ENCODE measurements at places on chromosomes 3 and 15.

DNA sequence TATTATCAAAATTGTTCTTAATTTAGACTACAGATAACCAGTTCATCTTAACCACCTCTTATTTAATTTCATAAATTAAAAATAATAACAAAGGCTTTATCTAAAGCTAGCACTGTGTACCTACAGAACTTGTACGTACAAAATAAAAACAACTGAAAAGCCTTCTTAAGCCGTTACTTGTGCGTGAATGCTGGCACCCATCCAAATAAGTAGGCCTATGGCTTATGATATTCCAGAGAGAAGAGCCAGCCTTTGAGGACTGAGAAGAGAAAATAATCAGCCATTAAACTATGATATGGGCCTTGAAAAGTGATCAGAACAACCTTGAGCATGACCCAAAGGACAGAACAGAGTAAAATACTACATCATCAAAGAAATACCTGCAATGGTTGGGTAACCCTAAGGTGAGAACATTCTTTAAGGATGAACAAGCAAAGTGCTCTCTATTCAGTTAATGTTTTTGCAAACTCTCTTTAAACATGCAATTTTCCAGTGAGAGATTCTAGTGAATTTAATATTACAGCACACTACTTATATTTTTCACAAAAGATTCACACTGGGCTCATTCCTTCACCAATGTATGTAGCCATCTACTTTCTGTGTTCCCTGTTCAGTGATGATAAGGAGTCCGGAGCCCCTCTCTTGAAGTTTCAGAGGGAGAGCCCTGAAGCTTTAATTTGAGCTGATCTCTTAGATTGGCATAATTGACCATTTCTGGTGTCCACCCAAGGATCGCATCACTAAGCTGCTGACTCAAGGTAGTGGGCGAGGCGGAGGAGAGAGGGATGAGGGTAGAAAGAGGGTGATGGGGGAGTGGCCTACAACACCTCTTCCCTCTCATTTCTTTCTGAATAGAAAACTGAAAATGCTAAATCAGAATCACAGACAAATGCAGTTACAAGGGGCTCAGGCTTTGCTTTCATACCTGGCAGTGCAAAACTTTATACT, 7.7 kb upstream of the ACTC1 start:
- DNase-seq: no peak

DNA sequence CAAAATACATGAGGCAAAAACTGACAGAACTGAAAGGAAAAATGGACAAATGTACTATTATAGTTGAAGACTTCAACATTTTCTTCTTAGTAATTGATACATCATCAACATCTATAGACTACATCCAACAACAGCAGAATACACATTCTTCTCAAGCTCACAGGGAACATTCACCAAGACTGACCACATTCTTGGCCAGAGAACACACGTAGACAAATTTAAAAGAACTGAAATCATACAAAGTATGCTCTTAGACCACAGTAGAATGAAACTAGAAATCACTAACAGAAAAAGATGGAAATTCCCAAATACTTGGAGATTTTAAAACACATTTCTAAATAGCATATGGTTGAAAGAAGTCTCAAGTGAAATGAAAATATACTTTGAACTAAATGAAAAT, 55.1 kb upstream of the NSMCE3 start:
- no peak for DNase-seq

DNA sequence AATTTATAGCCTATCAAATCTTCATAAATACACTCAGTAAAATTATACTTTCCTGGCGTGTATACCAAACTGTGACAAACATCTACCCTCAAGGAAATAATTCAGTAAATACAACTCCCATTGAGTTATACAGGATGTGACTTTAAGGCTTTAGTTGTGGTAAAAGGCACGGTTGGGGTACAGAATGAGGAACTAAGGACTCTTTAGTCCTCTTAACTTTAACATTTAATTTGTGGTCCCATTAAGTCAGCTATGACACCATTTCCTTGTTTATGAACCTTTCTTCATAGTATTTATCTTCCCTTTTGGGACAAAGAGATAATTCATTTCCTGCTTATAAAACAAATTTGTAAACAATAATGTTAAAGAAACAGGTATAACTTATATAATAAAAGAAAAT, 30.2 kb downstream of the IFT80 start:
- no peak for DNase-seq

- DNase-seq: peak; percentile 20
Measured at GRCh38 chr3:104564045-104564643, 802.6 kb upstream of the ALCAM start.

GRCh38 chr3:156716105-156716862, 41.9 kb downstream of the TIPARP start:
- no peak for DNase-seq

- no peak for DNase-seq
Measured at GRCh38 chr3:197567904-197568681, 12.3 kb upstream of the BDH1 start.

DNA sequence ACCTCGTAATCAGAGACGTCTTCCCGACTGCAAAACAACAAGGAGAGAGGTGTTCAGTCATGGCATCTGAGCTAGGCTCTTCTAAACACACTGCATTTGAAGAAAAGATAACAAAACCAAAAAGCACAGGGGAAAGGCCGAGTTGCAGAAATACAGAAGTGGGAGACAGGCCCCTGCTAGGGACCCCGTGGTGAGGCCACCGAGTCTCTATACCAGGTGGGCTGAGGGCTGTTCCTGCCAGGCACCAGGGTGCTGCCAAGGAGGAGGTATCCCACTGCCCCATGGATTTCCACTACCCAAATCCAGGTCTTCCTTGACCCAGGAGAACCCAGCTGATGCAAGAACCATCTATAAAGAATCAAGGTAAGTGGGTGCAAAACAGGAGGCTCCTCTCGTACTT, 31.1 kb downstream of the RAB6B start:
- no peak for DNase-seq

DNA sequence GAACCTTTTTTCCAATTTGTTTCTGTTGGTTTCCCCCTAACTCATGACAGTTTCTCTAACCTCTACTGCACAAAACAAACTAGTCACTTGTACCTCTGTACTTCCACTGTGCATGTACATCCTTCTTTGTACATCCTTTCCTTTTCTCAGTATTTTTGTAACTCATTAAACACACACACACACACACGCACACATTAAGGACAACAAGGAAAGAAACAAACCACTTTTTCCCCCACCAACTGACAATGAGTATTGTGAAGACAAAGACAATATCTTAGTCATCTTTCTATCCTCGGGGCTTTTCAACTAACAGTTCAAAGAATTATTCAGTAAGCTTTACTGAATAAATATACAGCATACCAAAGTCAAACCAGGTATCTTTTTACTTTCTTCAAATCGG, 170.5 kb downstream of the VPS13C start:
- no peak for DNase-seq

DNA sequence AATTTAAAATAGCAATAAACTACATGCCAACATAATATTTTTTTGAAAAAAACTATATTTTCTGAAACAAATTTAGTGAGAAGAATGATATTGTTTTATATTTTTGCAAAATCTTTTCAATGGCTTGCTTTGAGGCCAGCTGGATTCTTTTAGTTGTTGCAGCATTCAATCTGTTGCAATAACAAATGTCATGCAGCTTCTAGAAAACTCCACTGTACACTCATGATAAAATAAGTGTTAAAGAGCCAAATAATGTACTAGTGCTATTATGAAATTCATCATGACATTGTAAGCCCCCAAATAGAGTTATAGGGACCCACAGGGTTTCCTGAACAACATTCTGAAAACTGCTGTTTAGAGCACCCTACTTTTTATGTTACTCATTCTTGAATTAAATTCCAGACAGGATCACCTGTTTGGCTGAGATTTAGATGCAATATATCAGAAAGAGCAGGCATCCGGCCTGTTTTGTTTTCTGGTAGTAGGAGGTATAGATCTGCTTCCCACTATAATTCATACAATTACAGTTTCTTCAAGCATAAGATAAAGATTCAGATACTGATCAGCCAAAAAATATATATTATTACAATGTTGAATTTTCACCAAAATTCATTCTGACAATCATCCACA, 703.0 kb upstream of the ZNF385D start:
- DNase-seq: no peak

GRCh38 chr3:37489355-37489754, 315.0 kb upstream of the LRRFIP2 start:
- DNase-seq: no peak

DNA sequence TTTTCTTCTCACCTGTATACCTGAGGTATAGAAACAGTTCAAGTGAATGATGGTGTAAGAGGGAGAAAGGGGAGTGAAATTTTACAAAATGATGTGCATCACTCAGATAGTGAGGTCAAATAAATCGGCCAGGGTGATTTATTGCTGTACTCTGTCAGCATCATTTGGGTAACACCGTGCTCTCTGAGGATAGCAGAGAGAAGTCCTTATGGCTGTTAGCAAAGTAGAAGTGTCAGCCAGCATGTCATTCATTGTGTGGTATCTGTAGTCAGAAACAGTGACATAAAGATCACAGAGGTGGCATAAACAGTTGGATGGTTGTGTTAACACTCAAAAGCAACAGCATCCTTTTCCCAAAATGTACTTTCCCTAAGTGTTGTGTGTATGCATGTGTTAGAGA, 53.4 kb downstream of the PSMD6 start:
- no peak for DNase-seq

DNA sequence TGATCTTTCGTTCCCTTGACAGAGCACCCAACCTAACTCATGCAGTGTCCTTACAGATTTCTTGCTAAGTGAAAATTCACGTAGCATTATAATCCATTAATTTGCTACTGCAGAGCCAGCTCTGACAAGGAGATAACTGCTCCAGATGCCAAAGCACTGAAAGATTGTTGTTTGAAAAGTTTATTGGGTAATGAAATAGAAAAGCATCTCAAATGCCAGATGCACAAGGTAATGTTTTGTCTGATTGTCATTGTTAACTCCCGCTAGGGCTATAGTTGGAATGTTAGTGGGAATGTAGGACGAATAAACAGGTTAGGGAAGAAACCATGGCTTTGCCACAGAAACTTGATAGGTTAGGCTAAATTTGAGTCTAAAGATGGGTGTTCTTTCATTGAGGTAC, 20.2 kb upstream of the SLC2A2 start:
- no peak for DNase-seq

DNA sequence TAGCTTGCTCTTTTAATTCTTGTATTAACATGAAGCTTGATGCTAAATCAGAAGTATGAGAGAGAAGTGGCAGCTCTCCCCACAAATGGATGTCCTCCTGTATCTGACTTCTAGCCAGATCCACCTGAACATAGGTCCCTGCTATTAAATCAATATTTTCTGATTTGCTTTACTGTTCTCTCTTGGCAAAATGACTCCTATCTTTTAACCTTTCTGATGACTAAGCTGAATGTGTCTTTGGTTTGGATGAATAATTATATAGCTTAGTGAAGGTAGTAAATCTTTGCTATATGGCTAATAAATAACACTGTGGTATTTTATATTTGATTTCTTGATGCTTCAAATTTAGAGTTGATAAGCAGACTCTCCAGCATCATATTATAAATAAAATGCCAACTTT, 28.3 kb upstream of the ARL14 start:
- DNase-seq: no peak

GRCh38 chr3:28586325-28586724, 237.7 kb upstream of the AZI2 start:
- peak; percentile 48 for DNase-seq

DNA sequence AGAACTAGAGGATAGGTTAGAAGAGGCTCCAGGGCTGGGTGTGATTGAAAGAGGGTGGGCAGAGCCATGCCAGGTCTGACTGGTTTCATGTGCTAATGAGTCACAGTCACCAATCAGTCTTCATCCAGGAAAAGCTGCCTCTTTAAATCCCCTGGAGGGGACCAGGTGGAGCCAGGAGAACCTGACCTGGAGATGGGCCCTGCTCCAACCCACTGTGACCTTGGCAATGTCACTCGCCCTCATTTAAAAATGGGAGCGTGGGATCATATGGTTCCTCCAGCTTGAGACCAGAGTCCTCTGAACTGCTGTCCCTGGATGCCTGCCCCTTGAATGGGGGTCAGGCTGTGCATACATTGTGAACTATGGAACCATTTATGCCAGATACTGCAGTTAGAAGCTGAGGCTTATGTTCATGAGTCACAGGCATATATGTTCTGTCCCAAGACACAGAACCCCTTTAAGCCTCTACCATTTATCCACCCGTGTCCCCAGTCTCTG, 23.0 kb downstream of the HES1 start:
- DNase-seq: no peak
